ENCODE measurements at places on chromosomes 11 and 22.

- DNase-seq, result no peak
Observed at GRCh38 chr22:31221084-31221483, 9.0 kb downstream of the LIMK2 start.

DNA sequence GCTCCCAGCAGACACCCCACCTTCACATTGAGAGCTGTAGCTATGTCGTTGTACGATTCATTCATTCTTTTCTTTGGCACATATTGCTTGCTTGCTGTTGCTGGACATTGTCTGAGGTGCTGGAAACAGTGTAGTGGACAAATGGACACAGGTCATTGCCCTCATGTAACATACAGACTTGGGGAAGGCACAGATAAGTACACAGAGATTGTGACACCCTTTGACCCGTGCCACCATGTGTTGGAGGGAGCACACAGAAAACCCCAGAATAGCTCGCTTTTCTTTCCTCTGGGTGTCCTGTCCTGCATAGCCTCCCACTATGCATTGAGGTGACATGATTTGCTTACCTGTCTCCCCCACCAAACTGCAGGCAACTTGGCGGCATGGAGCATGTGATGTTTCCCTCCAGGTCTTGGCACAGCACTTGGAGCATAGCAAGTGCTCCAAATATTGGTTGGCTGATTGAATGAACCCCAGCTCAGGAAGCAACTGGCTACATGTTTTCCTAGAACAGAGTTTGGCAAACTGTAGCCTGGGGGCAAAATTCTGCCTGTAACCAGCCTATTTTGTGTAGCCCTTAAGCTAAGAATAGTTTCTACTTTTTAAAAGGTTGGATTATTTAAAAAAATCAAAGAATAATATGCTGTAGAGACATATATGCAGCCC lies 30.9 kb upstream of the NECTIN1 start:
- DNase-seq, result no peak

GRCh38 chr11:76984743-76985142 lies 49.5 kb upstream of the B3GNT6 start:
- DNase-seq, result no peak

GRCh38 chr11:15884777-15885540 lies 471.4 kb downstream of the SOX6 start:
- no peak for DNase-seq

- no peak for DNase-seq
Observed at GRCh38 chr11:118226781-118227180, 2.0 kb upstream of the JAML start.

DNA sequence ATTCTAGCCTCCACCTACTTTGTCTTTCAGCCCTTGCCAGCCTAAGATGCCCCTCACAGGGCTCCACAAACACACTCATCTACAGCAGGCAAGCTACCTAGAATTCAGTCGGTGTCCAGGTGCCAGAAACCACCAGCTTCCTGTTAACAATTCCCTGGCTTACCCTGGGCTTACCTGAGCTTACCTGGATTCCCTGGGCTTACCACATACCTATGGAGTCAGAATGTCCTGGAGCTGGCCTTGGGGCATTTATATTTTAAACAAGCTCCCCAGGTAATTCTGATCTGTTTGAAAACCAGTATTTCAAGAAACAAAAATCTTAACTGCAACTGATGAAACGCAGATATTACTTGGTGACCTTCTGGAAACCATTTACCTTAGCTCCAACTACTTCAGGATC lies 123.6 kb downstream of the SLC1A2 start:
- no peak for DNase-seq

GRCh38 chr22:47174096-47174495 lies 411.6 kb downstream of the TBC1D22A start:
- no peak for DNase-seq

DNA sequence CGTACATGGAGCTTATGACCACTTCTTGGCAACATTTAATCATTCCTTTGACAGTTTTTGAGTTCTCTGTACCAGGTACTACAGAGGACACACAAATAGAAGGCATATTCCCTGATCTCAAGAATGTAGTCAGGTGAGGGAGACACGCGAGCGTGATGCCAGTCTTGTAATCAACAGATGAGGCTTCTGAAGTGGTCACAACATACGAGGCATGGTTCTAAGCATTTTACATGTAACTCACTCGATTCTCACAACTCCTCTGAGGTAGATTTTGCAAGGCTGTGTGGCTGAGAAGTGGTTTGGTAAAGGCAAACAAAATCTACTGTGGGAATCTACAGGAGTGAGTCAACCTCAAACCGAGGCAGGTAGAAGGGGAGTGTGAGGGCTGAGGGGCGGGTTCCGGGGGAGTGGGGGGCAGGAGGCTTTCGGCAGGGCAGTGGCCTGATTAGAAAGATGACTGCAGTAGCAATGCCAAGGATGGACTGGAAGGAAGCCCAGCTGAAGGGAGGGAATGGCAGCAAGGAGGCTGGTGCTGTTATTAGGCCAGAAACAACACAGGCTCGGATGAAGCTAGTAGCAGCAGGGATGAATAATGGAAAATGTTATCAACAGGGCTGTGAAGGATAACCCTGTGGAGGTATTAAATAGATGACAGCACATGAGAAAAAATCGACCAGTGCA lies 63.8 kb downstream of the ST14 start:
- no peak for DNase-seq

GRCh38 chr11:104668797-104669463 lies 229.3 kb downstream of the CASP12 start:
- no peak for DNase-seq

- no peak for DNase-seq
Observed at GRCh38 chr22:33347002-33347401, 288.8 kb upstream of the SYN3 start.

DNA sequence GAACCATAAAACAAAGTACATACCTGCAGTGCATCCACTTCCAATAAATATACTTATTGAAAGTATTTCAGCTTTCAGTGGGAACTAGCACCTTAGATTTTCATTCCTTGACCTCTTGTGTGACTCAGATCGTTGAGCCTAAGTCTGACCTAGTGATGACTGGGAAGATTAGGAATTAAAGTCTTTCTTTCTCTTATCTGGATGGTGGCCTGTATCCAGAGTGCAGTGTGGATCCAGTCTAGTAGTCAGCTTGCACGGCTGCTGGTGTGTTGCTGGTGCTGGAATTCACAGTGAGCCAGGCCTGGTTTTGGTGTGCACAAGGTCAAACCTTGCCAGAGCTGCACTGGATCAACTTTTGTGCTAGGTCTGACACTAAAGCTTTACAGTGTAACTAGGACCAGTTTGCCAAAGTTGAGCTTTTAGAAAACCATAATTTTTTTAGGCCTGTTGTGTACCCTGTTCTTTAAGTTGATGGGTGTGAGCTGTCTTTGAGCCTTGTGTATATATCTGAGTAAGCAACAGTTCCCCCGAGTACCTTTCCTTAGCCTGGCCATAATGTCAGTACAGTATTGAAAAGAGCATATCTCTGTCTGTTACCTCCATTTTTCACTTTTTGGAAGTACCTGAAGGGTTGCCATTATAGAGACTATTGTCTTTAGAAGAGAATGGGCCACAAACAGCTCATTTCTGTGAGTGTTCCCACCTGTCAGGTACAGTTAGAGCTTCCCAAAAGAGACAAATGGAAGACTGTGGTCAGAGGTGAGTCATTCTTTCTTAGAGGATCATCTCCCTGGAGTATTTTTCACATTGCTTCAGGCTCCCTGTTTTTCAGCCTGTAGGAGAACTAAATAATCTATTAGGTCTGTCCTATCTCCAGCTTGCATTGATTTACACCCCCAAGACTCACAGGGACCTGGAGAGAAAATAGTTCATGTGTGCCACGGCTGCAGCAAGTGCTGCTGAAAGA lies 89.8 kb downstream of the ALX4 start:
- DNase-seq, result no peak

Data from hippocampal formation (tissue), 2 donors.